Suppressor macrophage treated with lipopolysaccharide for 1 hour (primary cell): ENCODE measurements at places on chromosomes 1 and 21.

DNA sequence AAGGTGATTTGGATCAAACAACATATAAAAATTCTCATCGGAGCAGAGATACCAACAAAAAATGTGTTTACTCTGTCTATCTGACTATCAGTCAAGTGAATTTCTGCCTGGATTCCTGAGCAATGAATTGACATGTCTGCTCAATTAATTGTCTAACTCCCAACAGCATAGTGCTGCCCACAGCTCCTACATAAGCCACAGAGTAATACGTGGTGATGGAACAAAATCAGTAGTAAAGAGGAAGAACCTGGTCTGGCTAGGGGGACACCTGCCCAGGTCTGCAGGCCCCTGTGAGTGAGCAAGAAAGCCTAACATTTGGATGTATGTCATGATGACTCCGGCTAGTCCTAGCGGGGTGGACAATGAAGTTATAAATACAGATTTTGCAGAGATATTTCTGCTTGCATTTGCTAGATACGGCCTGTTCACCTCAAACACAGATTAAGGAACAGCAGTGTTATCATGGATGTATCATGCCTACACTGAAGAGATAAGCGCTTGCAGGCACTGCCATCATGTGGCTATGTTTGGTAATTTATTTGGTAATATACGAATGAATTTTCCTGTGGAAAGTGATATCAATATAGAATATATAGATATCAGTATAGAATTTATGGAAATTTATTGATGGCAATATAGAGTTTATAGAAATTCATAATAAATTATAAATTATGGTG, 69.6 kb upstream of the LRRC8B start:
- DNase-seq, result peak; percentile 84

DNA sequence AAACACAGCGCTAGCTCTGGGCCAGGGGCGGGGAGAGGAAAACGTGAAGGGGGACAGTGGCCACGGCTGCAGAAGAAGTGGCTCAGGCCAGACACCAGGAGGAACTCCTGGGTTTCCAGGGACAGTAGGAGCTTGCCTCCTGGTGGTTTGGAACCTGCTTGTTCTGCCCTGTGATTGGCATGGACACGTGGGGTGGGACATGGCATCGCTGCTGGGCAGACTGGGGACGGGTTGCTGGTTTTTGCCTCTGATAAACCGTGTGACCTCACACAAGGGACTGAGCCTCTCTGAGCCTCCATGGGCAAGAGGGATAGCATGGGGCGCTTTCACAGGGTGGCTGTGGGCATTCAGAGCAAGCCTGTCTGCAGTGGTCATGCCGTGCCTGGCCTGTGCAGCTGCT, 7.5 kb upstream of the PLCH2 start:
- DNase-seq, result no peak

DNA sequence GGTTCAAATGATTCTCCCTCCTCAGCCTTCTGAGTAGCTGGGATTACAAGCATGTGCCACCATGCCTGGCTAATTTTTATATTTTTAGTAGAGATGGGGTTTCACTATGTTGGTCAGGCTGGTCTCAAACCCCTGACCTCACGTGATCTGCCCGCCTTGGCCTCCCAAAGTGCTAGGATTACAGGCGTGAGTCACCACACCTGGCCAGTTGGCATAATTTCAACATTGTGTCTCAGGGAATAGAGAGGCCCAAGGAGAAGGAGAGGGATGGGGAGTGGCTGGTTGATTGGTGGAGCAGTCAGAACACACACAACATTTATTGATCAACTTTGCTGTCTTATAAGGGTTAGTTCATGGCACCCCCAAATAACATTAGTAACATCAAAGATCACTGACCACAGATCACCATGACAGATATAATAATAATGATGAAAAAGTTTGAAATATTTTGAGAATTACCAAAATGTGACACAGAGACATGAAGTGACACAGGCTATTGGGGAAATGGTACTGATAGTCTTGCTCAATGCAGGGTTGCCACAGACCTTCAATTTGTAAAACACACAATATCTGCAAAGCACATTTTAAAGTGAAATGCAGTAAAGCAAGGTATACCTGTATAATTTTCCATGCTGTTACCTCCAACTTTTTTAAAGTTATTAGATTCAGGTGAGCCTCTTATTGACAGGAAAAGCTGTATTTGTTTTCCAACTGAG, 15.8 kb upstream of the CYB5R1 start:
- peak; percentile 77 for DNase-seq

- DNase-seq, result no peak
Measured at GRCh38 chr1:107439567-107439966, 298.7 kb downstream of the NTNG1 start.

DNA sequence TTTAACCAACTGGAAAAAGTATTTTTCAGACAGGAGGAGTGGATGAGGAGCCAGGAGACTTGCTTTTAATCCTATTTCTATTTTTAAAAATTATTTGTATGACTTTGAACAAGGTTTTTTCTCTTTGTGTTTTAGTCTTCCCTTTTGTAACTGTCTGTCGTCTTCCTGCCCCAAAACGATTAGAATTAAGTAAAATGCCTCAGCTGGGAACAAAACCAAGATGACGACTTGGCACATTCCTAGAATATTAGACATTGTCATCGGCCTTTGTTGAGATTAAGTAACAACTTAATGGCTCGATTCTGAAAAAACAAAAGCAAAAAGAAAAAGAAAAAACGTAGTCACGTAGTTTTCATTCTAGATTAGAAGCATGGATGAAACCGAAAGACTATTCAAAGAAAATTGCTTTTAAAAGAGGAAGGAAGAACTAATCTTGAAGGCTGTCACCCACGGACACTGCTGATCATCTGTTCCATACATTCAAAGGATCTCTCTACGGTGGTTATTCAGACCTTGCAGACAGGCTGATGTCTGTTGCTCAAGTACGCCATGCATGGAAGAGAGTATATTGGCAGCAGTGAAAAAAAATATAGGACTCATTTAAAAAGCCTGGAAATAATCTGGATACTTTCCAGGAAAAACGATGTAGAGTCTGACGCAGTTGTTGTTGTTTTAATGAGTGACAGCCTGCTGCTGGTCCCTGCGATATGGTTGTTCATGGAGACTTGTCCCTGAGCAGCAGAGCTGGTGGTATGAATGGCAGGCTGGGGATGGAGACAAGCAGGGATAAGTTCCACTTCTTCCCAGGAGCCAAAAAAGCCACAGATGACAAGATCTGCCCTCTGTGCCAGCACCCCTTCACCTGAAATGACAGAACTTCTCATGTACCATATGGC, 16.8 kb downstream of the GNG4 start:
- DNase-seq, result peak; percentile 63

DNA sequence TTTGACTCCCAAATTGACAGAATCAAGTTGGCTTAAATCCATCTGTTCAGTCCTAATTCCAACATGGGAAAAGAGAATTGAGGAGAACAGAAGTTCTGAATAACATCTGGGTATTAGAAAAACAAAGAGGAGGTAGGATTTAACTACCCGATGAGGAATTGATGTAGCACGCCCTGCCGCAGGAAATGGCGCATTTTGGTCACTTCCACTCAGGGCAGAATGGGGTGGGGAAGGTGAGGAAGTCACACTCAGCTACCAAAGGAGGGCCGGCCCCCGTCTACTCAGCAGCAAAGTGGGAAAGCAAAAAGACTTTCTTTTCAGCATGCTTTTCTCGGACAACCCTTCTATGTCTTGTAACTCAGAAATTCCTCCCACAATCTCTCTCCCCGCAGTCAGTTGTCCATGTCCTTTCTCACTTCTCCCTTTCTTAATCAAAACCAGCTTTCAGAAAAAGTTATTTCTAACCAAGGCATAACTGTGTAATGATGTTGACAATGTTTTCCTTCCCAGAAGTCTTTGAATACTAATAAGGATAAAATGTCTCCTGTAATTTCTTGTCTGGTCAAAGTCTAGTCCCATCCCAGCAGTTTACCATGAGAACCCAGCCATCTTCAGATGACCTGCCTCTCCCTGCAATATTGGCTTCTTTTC, 60.5 kb upstream of the SIPA1L2 start:
- no peak for DNase-seq

DNA sequence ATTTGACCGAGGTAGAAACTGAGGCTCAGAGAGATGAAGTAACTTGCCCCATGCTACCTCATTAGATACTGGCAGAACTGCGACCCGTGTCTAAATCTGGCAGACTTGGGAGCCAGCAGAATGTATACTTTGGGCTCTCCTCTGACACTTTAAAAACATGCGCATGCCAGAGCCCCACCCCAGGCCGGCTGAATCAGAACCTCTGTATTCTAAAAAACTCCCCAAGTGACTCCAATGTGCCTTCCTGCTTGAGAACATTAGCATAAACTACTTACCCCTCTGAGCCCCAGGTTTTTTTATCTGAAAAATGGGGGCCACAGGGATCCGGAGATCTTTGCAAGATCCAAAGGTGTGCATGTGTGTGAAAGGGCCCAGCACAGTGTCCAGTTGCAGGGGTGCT, 344.7 kb upstream of the USP24 start:
- DNase-seq, result no peak

DNA sequence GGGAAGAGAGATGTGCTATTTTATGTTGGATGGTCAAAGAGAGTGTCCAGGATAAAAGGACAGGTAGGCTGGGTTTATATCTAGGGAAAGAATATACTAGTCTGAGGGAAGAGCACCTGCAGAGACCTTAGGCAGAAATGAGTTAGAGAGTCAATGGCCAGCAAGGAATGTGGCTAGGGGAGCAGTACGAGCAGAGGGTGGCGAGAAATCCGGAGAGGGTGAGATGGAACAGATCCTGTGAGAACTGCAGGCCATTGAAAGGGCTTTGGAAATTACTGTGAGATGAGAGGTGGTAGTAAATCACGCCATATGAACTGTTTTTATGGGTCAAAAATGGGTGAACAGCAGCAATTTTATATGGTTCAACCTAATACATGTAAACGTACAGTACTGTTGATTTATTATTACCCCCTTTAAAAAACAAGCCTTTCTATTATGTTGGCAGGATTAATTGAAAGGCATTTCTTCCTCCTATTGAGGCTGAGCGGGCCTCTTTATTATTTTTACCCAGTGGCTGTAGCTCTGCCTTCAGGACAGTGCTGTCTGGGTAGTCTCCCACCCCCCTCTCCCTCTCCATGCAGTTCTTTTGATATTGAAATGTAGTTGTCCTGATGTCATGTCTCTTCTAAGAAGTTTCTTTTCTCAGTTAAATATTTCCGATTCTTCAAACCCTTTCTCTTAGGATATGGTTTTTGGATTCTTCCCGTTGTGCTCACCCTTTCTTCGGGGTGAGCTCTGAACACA, 75.2 kb upstream of the CD1D start:
- no peak for DNase-seq

DNA sequence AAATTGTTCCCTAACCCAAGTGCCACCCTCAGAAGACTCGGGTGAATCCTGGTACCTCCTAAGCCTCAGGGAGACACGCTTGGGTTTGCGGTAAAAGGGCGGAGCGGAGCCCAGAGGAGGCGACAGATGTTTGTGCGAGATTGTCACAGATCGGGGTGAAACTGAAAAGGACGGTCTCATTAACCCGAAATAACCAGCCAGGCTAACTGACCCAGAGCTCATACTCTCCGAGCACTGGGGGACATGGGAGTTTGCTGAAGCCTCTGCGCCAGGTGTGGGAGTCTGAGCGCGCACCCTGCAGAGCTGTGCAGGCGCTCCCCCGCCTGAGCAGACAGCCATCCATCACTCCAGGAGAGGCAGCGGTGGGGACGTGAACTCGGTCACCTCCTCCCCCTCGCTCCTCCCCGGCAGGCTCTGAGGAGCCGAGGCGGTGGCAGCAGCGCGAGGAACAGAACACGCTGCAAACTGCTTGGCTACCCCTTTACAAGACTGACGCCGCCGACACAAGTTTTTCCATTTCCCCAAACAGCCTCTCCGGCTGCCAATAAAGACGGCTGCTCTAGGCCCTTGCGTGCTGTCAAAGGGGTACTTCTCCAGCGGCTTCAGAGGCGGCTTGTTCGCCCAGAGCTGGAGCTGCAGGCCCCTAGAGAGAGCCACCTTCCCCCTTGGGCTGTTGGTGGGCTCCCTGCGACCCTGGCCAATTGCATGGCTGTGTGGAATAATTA, 43.5 kb downstream of the RRAGC start:
- peak; percentile 21 for DNase-seq

GRCh38 chr21:44947111-44947929, 7.5 kb downstream of the SLX9 start:
- DNase-seq, result no peak

DNA sequence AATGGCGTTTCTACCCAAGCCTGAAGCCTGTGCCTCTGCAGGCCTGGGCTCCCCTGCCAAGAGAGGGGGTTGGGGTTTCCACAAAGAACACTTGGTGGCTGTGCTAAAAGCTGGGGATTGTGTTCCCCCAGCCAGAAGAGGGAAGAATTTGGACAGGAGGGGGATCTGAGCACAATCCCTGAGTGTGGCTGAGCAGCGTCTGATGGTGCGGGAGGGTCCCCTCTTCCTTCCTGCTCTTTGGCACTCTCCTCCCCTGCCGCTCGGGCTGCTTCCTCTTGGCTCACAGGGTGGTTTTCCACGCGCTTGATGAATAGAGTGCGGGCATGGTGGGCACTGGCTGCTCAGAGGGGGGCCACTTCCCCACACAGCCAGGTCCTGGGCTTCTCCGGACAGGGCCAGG, 3.7 kb downstream of the GPR37L1 start:
- peak; percentile 24 for DNase-seq

DNA sequence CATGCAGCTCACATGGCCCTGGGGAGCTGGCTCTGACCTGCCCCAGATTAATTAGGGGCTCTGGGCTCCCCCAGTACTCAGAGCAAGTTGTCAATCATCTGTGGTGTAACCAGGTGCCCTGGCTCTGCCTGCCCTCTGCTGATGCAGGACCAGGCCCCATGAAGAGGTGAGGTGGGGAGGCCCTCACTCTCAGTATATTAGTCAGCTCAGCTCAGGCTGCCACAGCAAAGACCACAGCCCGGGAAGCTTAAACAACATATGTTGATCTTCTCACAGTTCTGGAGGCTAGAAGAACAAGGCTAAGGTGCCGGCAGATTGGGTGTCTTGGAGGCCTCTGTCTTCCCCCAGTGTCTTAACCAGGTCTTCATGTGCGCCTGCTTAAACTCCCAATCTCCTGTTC, 66.5 kb downstream of the FCRL5 start:
- DNase-seq, result no peak

DNA sequence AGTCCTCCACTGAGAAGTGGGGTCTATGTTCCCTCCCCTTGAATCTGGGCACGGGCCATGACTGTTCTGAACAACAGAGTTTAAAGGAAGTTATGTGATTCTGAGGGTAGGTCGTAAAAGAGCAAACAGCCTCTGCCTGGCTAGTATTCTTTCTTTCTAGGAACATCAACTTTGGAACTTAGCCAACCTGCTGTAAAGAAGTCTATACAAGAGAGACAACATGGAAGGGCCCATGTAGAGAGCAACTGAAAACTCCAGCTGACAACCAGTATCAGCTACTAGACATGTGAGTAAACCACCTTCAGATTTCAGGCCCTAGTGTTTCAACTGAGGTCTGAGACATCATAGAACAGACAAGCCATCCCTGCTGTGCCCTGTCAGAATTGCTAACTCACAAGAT, 7.5 kb downstream of the SELENOF start:
- no peak for DNase-seq

- no peak for DNase-seq
Measured at GRCh38 chr1:211814313-211814712, 16.2 kb downstream of the LPGAT1 start.

GRCh38 chr1:208892147-208892546, 648.0 kb upstream of the PLXNA2 start:
- DNase-seq, result no peak

GRCh38 chr1:56713112-56713511, 68.0 kb downstream of the PRKAA2 start:
- no peak for DNase-seq
